ENCODE measurements at places on chromosomes 13 and 19.

GRCh38 chr13:114131583-114132418, 622 bp downstream of the RASA3 start:
- DNase-seq, result no peak

DNA sequence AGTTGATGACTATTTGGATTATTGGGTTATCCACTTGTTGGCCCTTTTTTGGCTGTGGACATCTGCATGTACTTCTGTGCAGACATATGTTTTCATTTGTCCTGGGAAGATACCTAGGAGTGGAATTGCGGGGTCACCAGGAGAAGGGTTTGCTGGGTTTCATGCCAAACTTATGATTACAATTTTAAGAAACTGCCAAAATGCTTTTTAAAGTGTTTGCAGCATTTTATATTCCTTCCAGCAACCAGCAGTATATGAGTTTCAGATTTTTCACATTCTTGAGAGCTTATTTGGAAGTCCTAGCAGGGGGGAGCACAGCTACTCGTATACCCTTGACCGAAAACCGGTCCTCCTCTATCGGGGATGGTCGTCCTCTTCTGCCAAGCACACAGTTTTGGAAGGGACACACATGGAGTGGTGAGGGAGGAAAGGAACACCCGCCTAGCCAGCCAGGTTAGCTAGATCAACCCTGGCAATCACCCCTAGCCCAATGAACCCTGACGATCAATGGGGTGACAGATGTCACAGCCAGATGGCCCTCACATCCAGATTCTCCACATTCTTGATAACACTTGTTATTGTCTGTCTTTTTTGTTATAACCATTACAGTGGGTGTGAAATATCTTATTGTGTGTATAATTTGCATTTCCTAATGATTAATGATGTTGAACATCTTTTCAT, 26.7 kb upstream of the RNF113B start:
- DNase-seq, result no peak

GRCh38 chr13:40316301-40316700, 350.1 kb downstream of the FOXO1 start:
- no peak for DNase-seq

DNA sequence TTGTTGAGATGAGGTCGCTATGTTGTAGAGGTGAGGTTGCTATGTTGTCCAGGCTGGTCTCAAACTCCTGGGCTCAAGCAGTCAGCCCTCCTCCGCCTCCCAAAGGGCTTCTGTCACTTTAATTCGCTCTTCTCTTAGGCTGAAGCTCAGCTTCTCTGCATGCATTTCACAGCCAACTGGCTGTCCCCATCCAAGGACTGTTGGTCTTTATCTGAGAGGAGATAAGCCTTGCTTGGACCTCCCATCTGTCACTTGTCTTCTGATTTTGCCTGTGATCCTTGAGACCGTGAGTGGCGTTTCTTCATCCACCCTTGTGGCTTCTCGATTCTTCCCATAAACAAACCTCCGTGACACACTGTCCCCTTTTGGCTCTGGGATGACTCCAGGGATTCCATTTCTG, 24.4 kb downstream of the CERS1 start:
- no peak for DNase-seq

DNA sequence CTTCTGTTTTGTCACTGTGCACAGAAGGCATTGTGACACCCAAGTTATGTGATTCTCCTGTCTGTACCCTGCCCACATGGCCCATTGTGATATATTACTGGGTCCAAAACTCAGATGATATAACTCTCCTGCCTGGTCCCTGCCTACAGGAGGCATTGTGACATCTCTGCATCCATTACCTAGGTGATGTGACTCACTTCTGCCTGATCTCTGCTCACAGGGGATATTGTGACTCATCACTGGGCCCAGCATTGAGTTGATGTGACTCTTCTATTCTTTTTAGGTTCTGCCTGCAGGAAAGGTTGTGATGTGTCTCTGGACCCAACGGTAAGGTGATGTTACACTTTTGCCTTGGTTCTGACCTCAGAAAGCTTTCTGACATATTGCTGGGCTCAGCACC, 67.9 kb upstream of the ZNF724 start:
- DNase-seq, result no peak

DNA sequence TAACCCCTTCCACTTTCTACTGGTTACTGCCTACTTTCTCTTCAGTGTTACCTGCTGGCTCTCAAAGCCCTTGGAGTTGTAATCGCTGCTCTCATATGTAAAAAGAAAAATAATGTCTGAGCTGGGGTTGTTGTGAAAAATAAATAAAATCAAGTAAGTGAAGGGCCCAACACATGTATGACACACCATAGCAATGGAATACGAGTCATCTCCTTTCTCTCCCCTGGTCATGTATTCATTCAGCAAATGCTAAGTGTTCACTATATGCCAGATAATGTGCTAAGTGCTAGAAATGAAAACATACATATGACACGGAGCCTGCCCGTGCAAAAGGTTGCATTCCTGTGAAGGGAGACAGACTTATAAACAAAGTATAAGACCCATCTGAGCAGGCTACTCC, 535.0 kb downstream of the RFC3 start:
- DNase-seq, result no peak

- DNase-seq, result no peak
These were observed 457.9 kb downstream of the FOXO1 start for GRCh38 chr13:40208517-40208916.

DNA sequence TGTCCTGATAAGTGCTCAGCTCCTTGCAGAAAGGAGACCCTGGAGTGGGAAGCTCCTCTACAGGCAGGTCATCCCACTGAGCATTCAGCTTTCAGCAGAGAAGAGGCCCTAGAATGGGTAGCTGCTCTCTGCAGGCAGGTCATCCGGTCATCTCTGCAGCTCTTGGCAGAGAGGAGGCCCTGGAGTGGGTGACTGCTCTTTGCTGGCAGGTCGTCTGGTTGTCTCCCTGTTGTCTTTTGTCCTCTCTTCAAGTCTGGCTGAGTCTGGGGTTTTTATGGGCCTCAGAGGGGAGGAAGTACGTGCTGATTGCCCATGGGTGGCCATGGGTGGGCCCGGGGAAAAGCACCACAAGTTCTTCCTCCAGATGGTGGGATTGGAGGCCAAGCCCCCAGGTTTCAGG, 250.3 kb upstream of the EDNRB start:
- no peak for DNase-seq

DNA sequence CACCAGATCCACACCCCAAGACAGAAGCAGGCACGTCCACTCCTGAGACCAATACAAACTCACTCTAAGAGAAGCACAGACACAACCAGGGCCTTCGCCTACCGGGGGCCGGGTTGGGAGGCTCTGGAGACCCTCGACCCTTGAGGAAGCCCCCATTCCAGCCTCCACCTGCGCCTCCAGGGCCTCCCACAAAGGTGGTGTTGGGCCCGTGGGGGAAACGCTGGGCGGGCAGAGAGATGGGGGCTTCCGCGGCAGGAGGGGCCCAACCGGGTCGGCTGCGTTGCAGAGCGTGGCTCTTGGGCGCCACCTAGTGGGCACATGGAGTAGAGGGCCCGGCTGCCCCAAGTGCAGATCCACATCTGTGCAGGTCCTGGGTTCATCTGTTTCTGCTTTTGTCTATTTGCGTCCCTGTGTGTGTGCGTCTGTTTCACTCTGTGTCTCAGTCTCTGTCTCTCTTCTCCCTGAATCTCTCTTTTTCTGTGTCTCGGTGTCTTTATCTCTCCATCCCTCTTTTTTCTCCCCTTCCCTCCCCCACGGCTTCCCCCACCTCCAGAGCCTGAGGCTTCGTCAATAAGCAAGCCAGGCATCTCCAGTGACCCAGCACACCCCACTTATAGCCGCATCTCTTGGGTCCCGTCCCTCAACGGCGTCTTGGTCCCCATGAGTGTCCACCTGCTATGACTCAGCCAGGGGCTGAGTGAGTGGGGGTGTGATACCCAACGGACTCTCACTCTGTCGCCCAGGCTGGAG, 10.5 kb upstream of the TINCR start:
- peak; percentile 72 for DNase-seq

DNA sequence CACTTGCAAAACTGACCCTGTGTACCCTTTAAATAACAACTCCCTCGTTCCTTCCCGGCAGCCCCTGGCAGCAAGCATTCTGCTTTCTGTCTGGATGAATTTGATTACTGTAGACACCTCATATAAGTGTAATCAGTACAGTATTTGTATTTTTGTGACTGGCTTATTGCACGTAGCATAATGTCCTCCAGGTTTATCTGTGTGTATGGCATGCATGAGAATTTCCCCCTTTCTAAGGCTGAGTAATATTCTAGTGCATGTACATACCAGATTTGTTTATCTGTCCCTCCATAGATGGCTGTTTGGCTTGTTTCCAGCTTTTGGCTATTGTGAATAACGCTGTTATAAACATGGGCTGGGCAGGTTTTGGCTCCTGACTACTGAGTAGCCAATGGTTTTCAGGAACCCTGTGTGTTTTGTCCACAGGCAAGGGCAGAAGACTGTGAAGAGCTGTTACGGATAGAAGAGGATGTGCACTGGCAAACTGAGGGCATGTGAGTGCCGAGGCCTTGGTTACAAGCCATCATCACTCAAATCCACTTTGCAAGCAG, 98.0 kb downstream of the ESD start:
- no peak for DNase-seq

GRCh38 chr13:113794086-113794485, 35.1 kb downstream of the TMEM255B start:
- DNase-seq, result no peak

GRCh38 chr19:5686326-5686646, 3.8 kb upstream of the RPL36 start:
- no peak for DNase-seq

DNA sequence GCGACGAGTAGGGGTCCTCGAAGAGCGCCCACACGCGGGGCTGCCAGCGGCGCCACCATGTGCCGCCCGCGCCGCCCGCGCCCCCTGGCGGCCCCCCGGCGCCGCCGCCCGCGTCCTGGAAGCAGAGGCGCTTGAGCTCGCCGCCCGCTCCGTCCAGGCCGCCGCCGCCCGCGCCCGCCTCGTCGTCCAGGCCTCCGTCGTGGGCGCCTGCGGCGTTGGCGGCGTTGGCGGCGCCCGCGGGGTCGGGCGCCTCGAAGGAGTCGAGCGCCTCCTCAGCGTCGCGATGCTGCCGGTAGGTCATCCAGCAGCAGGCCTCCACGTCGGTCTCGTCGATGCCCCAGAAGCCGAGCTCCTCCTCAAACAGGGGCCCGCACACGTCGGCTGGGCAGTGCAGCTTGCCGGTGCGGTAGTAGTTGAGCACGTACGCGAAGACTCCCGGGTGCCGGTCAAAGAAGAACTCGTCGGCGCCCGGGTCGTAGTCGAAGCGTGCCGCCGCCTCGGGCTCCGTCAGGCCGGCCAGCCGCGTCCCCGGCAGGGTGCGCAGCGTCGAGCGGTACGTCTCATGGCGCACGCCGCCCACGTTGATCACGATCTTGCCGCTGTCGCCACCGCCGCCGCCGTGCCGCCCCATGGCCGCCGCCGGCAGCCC, 829 bp downstream of the KCNC3 start:
- no peak for DNase-seq

GRCh38 chr19:51427201-51427600, 9.8 kb upstream of the SIGLEC10 start:
- no peak for DNase-seq

GRCh38 chr13:44385847-44386246, 12.2 kb downstream of the SERP2 start:
- DNase-seq, result no peak

GRCh38 chr13:36628377-36629056, 45.3 kb upstream of the SERTM1 start:
- no peak for DNase-seq

- DNase-seq, result no peak
These were observed 119.9 kb downstream of the MAB21L1 start for GRCh38 chr13:35356572-35356971.

DNA sequence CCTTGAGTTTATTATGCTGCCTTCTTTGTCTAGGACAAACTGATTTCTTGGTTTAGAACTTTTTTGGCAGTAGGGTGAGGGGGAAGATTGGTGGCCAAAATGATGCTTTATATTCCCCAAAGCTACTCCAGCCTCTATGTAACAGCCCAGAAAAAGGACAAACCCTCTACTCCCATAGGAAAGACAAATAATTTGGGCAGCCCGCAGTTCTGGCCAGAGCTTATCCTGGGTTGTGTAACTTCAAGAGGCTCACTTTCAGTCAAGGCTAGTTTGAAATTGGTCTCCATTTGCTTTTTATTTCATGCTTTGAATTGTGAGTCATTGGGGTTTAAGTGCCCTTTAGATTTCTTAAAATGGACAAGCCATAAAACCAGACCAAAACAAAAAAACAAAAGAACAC, 142.3 kb downstream of the OLFM4 start:
- DNase-seq, result no peak

DNA sequence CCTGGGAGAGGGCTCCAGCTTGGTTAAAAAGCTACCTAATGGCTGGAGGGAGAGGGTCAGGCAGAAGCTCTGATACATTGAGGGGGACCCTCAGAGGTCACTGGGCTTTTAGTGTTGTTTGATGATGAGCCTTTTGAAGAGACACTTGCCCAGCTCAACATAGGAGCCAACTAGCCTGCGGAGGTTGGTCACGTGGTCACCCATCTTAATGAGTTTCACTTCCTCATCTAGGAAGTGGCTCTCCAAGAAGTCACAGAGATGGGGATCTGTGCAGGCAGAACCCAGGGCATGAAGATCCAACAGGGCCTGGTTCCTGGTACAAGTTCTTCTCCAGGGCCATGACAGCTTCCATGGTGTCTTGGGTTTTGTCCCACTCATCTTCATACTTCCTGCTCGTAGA, 33.4 kb downstream of the IPO5 start:
- no peak for DNase-seq

DNA sequence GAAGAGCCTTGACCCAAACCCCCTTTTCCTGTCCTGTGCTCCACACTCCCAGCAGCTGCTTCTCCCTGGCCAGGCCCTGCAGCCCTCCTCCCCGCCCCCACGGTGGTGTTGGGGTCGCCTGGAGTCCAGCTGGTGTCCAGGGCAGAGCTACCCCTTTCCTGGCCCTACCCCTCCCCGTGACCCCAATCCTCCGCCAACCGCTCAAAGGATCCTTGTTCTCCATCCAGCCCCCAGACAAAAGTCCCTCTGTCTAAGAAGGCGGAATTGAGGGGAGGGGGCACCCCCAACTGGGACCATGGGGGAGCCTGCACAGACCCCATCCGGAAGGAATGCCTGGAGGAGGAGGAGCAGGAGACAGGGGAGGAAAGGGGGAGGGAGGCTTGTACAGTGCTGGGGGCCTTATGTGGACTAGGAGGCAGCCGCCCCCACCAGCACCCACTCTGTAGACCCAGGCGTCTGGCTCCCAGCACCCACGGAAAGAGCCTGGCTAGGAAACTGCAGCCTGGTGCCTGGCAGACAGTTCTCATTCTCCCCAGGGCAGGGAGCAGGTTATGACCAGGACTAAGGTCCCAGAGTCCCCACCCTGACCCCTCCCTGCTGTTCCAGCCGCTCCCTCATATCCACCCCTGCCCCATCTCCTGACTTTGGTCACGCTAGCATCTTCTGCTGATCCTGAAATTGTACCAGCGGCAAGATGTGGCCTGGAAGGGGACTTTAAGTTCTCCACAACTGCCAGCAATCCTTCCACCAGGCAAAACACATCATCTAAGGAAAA, at the start of gene FXYD3:
FXYD3 (plus strand) TSS at position 647 of the 775 bp plus-strand sequence. CDS start 3,554 bp downstream, outside the sequence.
- DNase-seq, result no peak

Data from neuronal stem cell (in vitro differentiated cells).